ENCODE measurements at places on chromosomes 7 and 10. TPM values are rescaled to one million over a fixed set of nuclear protein-coding genes. Genes with fewer than 3 reads are reported as not detected.

GRCh38 chr10:6025683-6026255, 36.4 kb downstream of the IL2RA start:
- DNase-seq, result no peak

- DNase-seq, result no peak
Measured at GRCh38 chr10:67045404-67045803, 119.6 kb downstream of the LRRTM3 start.

GRCh38 chr10:89283936-89284475, 17.8 kb upstream of the IFIT2 start:
- DNase-seq, result no peak

- DNase-seq, result no peak
Measured at GRCh38 chr7:116551692-116552091, 26.9 kb downstream of the CAV1 start.

- DNase-seq, result no peak
Measured at GRCh38 chr7:139752604-139753003, 25.2 kb downstream of the HIPK2 start.

DNA sequence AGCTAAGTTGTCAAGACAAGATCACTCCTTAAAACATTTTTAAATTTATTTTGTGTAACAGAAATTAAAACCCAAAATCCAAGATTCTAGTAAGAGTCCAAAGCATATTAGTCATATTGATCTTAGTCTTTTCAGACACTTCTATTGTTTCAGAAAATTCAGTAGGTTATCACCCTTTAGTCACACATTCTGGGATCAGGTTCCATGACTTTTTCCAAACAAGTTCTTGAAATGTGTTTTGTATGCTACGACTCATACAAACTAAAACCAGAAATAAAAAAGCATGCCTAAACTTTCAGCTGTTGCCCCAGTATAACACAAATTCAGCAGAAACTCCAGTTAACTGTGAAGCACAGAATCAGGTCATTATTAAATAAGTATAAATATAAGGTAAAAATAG, 10.7 kb downstream of the SEMA3D start:
- no peak for DNase-seq

DNA sequence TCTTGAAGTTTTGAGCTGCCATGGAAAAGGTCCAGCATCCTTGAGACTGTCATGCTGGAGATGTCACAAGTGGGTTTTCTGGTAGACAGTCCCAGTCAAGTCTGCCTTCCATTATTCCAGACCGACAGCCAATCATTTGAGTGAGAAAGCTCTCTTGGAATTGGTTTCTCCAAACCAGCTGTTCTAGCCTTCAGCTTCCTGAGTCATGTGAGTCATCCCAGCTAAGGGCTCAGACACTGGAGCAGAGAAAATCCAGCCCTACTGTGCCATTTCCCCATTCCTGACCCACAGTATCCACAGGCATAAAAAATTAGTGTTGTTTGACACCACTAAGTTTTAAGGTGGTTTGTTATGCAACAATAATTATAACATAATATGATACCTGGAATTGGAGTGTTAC, 219.0 kb downstream of the ADRA2A start:
- DNase-seq, result no peak

GRCh38 chr7:150685219-150686029, at the start of gene GIMAP2:
TSS of gene GIMAP2 (plus strand) at chr7:150685706. CDS start at chr7:150687060, 1,354 bp downstream.
- DNase-seq, result no peak

DNA sequence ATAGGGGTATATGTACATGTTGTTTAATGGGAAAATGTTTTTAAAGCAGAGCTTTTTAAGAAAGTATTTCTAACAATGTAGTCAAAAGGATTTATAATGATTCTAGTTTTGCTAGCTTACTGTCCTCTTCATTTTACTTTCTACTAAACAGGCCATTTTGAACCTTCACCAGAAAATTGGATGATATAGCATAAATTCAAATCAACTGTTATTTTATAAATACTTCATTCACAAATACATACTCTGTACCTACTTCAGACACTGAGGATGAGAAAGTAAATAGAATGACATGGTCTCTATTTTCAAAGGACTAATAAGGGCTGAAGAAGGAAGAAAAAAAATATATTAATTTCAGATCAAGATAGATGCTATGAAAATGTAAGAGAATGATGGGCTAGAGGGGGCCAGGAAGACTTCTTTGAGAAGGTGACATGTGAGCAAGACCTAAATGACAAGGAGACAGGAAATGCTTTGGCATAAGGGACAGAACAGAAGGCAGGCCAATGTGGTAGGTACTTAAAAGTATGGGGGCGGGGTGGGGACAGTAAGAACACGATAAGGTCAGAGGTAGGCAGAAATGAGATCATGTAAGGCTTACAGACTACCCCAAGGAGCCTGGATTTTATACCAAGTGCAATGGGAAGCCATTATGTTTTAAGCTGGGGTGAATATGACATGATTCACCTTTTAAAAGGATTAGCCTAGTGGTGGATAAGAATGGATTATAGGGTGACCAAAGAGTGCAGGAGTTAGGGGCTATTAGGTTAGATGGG, 5.2 kb downstream of the NAMPT start:
- no peak for DNase-seq

- no peak for DNase-seq
Measured at GRCh38 chr10:6219494-6219836, 16.7 kb downstream of the PFKFB3 start.

DNA sequence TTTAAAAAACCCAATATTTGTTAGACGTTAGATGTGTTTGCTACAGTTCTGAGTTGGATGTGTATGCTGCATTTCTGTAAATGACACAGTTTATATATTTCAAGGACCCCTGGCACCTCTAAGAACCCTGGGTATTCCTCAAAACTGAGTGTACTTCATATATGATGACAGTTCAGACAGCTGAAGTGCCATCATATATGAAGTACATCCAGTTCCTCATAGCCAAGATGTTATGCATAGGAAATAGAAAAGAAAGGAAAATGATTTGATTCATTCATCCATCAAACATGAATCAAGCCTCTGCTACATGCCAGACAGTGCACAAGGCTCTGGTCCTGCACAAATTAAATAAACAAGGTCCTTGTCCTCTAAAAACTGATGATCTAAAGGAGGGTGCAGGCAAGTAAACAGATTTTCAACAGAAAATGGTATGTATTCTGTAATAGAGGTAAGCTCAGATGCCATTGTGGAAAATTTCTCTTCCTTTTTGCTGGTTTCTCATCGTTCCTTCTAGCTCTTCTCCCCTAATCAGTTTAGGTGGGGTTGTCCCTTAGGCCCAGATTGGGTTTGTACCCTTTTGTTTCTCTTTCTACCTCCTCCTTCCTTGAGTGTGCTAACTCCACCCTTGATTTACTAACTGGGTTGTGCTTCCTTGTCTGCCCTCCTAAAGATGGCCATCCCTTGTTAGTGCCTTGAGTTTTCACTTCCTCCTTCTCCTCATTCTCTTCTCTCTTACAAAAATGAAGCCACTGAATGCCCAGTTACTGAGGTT, 25.3 kb upstream of the SMIM30 start:
- no peak for DNase-seq

DNA sequence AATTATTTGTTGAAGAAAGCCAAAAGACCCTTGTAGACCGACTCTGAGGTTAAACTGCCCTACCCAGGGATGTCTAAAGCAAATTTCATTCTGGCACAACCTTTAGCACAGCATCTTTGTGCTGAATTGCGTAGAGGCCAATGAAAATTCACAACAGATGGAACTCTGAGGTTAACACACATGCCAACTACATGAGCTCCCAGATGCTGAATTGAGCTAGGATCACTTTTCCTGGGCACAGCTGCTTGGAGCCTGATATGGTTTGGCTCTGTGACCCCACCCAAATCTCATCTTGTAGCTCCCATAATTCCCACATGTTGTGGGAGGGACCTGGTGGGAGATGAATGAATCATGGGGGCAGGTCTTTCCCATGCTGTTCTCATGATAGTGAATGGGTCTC, 158.0 kb upstream of the PTN start:
- no peak for DNase-seq

DNA sequence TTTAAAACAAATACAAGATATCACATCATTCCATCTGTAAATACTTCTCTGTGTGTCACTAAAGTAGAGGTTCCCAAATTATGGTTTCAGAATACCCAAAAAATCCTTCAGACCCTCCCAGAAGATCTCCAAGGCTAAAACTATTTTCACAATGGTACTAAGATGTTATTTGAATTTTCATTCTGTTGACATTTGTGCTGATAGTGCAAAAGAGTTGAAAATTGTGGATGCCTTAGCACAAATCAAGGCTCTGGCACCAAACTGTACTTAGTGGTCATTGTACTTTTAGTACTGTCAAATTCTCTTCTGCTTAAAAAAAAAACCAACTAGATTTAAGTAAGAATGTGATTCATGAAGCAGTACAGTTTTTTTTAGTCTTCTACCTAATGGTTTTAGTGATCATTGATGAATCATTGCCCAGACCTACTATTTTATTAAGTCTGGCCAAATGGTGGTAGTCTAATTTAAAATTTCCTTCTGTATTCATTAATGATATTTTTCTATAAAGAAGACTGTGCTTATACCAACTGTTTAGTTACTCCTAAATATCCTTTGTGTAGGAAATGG, 50.5 kb downstream of the TPST1 start:
- DNase-seq, result no peak

DNA sequence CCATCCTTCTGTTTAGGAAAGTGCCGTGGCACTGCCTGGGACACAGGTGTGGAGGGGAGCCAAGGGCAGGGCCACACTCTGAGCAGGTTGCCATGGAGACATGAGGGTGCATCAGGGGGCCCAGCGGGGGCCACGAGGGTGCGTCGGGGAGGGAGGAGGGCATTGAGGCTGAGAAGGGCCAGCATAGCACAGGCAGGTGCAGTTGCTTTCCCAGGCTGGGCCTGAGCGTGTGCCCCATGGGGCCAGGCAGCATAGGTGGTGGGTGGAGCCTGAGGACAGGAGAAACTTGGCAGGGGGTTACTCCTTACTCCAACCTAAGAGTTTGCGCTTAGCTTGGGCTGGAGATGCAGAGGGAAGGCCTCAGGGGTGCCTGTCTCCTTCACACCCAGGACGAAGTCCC, 15.2 kb downstream of the YKT6 start:
- DNase-seq, result no peak

DNA sequence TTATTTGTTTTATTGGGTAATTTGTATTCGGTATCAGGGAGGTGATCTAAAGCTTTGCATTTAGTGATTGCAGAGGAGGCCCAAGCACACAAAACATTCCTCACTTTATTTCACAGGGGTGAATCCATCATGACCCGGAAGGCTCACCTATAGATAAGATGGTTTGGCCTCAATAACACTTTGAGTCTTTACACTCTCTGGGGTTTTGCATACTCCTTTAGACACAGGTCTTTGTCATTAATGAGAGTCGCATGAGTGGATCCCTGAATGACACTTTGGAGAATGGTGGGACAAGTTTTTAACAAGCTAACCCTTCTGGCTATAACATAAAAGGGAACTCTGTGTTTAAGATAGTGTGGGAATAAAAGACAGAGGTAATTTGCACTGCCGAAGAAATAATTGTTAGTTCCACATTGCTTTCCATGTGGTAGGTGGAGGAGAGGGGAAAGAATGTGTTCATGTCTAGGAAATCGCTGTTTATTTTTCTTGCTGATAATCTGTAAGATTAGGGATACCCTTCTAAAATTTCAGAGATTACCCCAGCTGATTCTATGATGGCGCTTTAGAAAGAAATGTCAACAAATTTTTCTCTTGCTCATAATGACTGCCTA, 455.8 kb downstream of the TFEC start:
- no peak for DNase-seq

GRCh38 chr10:44264244-44264643, 120.7 kb downstream of the CXCL12 start:
- DNase-seq, result no peak

DNA sequence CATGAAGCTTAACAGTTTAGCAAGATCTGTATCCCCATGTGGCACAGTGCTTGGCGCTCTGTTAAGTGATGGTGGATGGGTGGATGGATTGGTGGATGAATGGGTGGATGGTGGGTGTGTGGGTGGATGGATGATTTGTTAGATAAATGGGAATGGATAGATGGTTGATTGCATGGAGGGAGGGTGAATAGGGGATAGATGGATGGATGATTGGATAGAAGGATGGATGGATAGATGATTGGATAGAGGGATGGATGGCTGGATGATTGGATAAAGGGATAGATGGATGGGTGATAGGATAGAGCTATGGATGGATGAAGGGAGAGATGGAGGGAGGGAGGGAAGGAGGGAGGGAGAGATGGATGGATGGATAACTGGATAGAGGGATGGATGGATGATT, 229.7 kb downstream of the CUX1 start:
- no peak for DNase-seq

DNA sequence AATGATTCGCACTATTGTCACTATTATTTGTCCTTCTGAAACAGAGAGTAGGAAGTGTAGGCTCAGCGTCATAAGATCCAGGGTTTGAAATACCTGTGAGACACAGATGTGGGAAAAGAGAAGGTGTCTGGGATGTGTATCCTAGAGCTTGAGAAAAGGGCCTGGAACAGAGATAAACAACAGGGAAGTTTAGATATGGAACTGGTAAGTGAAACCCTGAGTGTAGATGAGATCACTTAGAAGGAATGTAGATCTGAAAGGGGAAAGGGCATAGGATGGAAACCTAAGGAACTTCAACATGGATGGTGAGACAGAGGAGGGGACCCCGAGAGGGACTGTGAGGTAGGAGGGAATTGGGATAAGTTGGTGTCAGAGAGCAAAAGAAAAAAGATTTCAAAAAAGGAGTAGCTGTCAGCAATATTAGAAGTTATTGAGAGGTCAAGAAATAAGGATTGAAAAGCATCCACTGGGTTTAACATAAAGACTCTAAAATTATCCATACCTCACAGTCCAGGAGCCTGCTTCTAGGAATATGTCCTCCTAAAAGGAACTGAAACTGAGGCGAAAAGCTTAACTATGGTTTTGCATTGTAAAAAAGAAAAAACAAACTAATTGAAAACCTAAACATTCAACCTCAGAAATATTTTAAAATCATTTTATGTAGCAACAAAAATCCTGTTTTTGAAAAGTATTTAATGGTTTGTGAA, 119.2 kb upstream of the NPVF start:
- DNase-seq, result no peak

- peak; percentile 80 for DNase-seq
Measured at GRCh38 chr7:81618396-81619014, 151.3 kb downstream of the HGF start.

Gene ATP6V0A4
- total RNA-seq, result not detected

Gene GLCCI1
- 4.6 TPM for total RNA-seq

Gene CYP26C1
- 0.07 TPM for total RNA-seq

Gene DKK1
- total RNA-seq, result 315 TPM

Gene SH2D4B
- 0.22 TPM for total RNA-seq

Gene LEP
- total RNA-seq, result not detected

Gene FAM25C
- total RNA-seq, result not detected

Gene DCLRE1C
- 14.5 TPM for total RNA-seq

Gene ZP3
- total RNA-seq, result 23.4 TPM
